Stimulated activated CD8-positive, alpha-beta memory T cell treated with anti-CD3 and anti-CD28 coated beads, Interleukin-7, amount 100 ng/mL, for 1 hour (primary cell): ENCODE measurements at places on chromosomes 11 and 22.

- DNase-seq, result no peak
These were observed 33.7 kb upstream of the USP47 start for GRCh38 chr11:11807811-11808782.

DNA sequence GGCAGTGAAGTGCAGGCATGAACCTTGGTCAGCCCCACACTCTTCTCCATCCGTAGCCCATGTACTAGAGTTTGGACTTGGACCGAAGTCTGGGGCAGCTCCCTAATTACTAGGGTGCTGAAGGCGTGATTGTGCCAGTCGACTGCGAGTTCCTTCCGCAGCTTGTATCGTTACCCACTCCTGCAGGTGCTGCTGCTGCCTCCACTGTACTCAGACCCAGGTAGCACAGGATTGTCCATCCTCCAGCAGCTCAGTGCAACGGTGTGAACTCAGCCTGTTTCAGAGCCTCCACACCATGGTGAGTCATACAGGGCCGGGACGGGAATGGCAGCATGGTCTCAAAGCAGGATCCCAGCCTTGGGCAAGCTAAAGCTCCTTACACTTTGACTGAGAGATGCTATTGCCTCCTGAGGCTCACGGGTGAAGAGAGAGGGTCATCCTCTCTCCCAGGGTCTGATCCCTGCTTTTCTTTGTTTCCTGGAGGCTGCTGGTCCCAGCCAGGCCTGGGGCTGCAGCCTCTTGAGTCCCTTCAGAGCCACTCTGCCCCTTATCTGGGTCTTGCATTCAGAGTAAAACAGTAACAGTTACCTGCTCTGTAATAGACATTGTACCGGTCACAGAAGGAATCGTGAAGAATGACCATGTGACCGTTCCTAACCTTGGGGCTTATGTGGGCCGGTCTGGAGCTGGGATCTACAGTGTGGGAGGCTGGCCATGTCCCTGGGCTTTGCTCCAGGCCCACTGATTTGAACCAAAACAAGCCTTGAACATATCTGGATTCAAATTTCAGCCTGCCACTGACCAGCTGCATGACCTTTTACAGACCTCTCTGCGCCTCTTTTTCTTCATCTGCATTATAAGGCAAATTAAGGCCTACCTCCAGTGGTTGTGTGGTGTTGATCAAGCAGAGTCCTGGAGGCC, 1.7 kb downstream of the TKFC start:
- no peak for DNase-seq

DNA sequence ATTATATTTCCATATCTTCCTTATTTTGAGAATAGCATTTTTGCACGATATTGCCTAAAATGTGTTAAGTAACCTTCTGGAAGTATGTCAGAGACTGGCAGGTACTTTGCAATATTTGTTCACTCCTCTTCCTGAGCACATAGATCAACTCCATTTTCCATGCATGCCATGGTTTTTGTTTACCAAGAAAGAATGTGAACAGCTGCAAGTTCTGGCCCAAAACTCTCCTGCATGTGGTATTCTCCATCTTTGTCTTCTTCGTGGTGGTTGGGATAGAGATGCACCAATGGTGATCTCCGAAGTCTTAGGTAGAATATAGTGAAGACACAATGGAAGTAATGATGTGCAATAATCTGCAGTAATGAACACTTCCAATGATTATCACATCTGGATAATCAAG, 2241.0 kb upstream of the RAG2 start:
- no peak for DNase-seq

DNA sequence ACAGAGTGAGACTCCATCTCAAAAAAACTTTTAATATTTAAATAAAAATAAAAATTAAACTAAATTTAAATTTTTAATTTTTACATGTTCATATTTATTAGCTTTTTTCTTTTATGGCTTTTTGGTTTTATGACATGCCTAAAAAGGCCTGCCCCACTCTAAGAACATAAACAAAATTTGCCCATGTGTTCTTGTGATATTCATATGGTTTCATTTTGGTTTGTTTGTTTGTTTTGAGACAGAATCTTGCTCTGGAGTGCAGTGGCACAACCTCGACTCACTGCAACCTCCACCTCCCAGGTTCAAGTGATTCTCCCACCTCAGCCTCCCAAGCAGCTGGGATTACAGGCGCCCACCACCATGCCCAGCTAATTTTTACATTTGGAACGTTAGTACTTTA, 27.7 kb downstream of the SUSD2 start:
- no peak for DNase-seq

GRCh38 chr11:11786771-11787170, 55.0 kb upstream of the USP47 start:
- DNase-seq, result no peak

DNA sequence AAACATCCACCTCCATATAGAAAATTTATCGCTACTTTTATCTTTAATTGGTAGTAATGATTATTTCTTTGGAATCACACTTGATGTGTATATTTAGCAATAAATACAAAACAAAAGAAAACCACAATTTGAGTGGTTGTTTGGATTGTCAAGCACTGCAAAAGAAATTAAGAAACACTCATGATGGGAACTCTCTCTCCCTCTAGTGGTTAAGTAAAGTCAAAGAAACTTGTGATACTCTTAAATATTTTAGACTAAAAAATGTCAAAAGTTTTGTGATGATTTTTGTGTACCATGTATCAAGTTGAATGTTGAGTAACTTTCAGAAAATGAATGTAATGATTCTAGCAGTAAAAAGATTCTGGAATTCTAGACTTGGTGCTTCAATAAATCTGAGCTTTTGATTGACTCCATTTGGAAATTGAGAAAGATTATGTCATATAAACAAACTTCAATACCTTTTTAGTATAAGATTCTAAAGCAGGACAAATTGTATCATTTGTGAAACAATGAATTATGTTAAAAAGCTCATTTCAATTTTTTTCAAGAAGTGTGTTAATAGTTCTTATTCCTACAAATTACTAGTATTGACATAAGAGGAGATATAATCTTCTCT, 20.8 kb downstream of the MUC15 start:
- DNase-seq, result no peak
